ENCODE measurements at places on chromosomes 7 and 10.

DNA sequence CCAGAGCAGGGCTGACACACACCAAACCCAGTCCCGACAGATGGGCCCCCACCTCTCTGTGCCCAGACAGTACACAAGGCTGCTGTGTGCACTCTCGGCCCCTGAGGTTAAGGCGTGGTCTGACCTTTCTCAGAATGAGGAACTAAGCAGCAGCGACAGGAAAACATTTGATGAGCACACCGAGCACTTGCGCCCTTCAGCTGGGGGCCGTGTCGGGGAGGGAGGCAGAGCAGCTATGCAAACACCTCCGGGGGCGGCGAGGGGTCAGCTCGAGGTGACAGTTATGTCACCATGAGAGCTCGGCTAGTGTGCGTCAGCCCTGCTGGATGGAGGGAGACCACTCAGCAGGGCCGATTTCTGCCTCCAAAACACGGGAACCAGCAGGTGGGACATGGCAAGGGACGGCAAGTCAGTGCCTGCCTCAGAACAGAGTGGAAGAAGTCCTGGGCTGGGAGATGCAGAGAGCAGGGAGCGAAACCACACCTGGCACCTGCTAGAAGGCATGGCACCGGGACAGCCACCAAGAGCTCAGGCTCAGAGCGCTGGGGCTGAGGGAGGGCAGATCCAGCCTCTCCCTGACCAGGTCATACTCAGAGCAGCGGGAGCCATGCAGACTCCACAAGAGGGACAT lies 57.4 kb downstream of the CHST15 start:
- no peaks in the 10 kb centered on the region for H3K36me3 ChIP-seq
- H3K4me1 ChIP-seq = no peaks in the 10 kb centered on the region

- H3K4me3 ChIP-seq = no peak overlapping the region
- no peaks in the 10 kb centered on the region for H3K4me1 ChIP-seq
- H3K27ac ChIP-seq = no peak overlapping the region
- no peak for DNase-seq
Measured at GRCh38 chr7:141113131-141113530, 39.3 kb downstream of the TMEM178B start.

- H3K36me3 ChIP-seq = no peaks in the 10 kb centered on the region
- no peak for DNase-seq
- no peaks in the 10 kb centered on the region for H3K27me3 ChIP-seq
- H3K4me3 ChIP-seq = no peak overlapping the region
Measured at GRCh38 chr10:19749185-19749729, 67.0 kb upstream of the PLXDC2 start.

GRCh38 chr7:935164-935873 lies 19.2 kb downstream of the ADAP1 start:
- H3K27me3 ChIP-seq = no peaks in the 10 kb centered on the region
- no peaks in the 10 kb centered on the region for H3K4me1 ChIP-seq
- H3K27ac ChIP-seq = no peak overlapping the region

DNA sequence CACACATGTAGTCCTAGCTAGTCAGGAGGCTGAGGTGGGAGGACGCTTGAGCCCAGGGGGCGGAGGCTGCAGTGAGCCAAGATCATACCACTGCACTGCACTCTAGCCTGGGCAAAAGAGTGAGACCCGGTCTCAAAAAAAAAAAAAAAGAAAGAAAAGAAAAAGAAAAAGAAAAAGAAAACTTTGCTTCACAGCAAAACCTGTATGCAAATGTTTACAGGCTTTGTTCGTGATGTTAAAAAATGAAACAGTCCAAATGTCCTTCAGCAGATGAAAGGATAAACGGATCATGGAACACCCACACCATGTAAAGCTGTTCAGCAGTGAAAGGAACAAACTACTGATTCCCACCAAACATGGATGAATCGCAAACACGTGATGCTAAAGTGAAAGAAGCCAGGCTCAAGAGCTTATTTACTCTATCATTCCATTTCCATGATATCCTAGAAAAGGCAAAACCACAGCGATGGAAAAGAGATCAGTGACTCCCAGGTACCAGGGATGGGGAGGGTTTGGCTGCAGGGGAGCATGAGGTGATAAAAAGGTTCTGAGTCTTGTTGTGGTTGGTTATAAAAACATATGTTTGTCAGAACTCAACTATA lies 15.1 kb downstream of the LRRC20 start:
- no peak overlapping the region for H3K4me3 ChIP-seq
- H3K36me3 ChIP-seq = no peaks in the 10 kb centered on the region
- no peaks in the 10 kb centered on the region for H3K4me1 ChIP-seq
- DNase-seq = no peak

DNA sequence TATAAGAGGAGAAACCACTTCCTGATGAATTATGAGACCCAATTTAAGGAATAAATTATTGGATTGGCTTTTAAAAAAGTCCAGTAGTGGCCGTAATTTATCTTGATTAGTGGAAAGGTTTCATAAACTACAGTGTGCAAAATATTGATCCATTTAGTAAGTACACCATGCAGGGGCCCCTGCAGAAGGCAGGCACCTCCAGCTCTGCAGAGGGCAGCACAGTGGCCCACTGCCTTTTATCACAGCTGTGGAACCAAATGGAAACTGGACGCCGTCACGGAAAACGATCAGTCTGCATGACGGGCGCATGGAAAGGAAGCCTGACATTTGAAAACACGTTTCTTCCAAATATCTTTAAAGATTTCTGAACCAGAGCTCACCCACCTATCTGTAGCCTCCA lies 204.0 kb downstream of the DPP6 start:
- no peak for DNase-seq
- H3K4me1 ChIP-seq = no peaks in the 10 kb centered on the region
- no peak overlapping the region for H3K27ac ChIP-seq
- H3K36me3 ChIP-seq = no peaks in the 10 kb centered on the region
- H3K4me3 ChIP-seq = no peak overlapping the region

DNA sequence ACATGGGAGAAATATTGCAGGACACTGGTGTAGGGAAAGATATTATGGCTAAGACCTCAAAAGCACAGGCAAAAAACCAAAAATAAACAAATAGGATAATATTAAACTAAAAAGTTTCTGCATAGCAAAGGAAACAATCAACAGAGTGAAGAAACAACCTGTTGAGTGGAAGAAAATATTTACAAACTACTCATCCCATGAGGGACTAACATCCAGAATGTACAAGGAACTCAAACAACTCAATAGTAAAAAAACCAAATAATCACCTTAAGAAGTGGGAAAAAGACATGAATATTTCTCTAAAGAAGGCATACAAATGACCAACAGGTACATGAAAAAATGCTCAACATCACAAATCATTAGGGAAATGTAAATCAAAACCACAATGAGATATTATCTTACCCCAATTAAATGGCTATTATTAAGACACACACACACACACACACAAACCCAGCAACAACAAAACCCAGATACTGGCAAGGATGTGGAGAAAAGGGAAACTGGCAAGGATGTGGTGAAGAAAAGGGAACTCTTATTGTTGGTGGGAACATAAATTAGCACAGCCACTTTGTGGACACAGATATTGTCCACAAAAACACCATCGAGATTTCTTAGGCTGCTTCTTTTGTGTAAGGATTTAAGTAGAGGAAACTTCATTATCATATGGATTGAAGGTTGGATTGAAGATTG lies 9.8 kb upstream of the RAB18 start:
- H3K27ac ChIP-seq = no peak overlapping the region
- no peaks in the 10 kb centered on the region for H3K4me1 ChIP-seq
- H3K4me3 ChIP-seq = no peak overlapping the region
- H3K27me3 ChIP-seq = peaks cover 1% of the 10 kb centered on the region

DNA sequence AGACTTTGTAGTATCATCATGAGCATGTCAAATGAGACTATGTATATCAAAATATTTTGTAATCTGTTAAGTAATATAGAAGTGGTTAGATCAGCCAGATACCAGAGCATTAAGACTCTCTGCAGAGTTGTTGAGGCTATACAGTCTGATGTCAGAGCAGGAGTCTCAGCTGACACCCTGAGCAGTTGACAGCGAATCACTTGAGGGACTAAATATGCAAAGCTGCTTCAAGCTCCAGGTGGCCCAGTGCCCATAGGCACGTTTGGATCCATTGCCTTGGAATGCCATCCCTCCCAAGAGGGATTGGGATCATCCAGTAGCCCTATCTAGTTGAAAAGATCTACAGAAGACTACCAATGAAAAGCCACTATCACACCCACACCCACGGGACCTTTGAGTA lies 210.2 kb downstream of the TAX1BP1 start:
- no peak overlapping the region for H3K4me3 ChIP-seq
- no peaks in the 10 kb centered on the region for H3K36me3 ChIP-seq
- peaks cover 2% of the 10 kb centered on the region for H3K4me1 ChIP-seq

DNA sequence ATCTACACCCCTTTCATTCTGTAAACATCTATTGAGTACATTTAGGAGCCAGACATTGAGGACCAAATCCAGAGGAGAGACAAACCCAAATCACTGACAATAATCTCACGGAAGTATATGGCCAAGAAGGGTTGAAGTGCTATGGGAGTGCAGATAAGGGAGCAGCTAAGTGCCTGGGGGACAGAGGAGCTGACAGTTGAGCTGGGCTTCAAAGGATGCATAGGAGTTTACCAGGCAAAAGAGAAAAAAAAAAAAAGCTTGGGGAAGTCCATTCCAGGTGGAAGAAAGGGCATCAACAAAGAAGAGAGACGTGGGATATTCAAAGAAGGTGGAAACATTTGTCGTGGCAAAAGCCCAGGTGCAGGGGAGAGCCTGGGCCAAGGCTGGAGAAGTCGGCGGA lies 60.5 kb upstream of the NANOS1 start:
- no peaks in the 10 kb centered on the region for H3K27me3 ChIP-seq
- DNase-seq = no peak
- no peak overlapping the region for H3K4me3 ChIP-seq

- no peaks in the 10 kb centered on the region for H3K27me3 ChIP-seq
- no peak for DNase-seq
- H3K27ac ChIP-seq = no peak overlapping the region
- no peaks in the 10 kb centered on the region for H3K4me1 ChIP-seq
- no peaks in the 10 kb centered on the region for H3K36me3 ChIP-seq
Measured at GRCh38 chr10:42896735-42897134, 114.1 kb downstream of the BMS1 start.

DNA sequence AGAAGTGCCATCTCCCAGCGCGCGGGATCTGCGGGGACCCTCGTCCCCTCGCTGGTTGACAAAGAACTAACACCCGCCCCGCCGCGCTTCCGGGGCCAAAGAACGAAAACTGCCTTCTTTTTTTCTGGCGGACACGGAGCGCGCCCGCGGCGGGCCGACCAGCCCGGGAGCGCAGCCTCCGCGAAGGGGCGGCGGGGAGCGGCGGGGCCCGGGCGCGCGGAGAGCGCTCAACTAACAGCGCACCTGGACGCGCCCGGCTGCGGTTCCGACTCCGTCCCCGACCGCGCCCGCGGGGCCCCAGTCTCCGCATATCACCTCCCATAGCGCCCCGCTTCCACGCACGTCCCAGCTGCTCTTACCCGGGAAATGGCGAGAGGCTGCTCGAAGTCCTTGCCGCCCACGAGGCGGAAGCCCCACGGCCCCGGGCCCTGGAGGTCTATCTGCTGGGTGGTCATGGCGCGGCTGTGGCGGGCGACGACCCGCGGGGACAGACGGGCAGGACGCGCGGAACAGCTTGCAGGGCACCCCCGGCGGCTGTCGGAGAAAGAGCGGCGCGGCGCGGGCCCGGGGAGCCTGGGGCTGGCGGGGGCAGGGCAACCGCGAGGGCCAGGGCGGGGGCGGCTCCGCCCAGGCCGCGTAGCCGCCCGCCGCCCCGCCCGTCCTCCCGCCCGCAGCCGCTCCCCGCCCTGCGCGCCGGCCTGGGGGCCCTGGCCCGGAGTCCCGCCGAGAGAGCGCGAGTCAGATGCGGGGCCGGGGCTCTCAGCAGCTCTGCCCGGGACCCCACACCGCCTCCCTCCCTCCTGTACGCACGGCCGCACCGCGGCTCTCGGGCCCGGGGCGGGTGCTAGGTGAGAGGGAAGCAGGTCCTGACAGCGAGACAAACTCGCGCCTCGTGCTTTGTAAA lies at the start of gene PDLIM1:
PDLIM1 (minus strand) TSS at position 543 of the 904 bp plus-strand sequence; CDS start at position 455, 88 bp downstream.
- H3K27me3 ChIP-seq = no peaks in the 10 kb centered on the region
- H3K27ac ChIP-seq = no peak within 1 kb of the TSS
- DNase-seq = peak; percentile 94
- peak within 1 kb of the TSS; percentile 85 for H3K4me3 ChIP-seq

DNA sequence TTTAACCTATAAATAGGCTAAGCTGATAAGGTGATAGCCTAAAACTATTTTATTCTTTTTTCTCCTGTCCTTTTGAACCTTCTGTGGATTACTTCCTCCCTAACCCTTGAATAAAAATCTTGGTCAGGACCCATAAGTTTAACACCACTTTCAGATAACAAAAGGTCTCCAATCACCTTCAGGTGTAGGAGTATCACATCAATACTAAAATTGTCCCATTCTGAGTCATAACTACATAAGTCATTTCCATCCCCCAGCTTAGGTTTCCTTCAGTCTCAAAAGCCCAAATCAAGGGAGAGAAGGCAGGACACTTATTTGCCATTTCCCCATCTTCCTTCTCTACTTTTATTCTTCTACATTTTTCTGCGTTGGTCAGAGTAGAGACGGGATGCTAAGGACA lies 56.9 kb upstream of the WNT16 start:
- H3K27me3 ChIP-seq = no peaks in the 10 kb centered on the region
- H3K27ac ChIP-seq = no peak overlapping the region
- DNase-seq = no peak
- H3K4me1 ChIP-seq = peaks cover 2% of the 10 kb centered on the region
- H3K4me3 ChIP-seq = no peak overlapping the region
- peaks cover 4% of the 10 kb centered on the region for H3K36me3 ChIP-seq

DNA sequence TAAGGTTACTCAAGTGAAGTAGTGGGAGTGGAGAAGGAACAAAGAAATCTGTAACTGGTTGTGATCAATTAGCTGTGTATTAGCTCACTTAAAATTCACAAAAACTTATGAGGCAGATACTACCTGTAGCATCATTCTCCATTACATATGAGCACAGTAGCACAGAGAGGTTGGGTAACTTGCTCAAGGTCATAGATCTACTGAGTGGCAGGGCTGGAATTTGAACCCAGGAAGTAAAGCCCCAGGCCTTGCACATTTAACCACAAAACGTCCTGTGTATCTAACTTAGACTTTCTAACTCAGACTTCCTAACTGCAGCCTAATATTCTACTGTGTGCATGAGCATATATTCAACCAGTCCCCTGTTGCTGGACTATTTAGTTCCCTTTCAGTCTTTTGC lies 5.6 kb upstream of the SLF2 start:
- DNase-seq = no peak
- no peaks in the 10 kb centered on the region for H3K27me3 ChIP-seq
- H3K36me3 ChIP-seq = no peaks in the 10 kb centered on the region
- no peak overlapping the region for H3K4me3 ChIP-seq

Data from aorta (tissue), 5 donors.